ENCODE measurements at places on chromosomes 11 and 22.

- no peak for DNase-seq
These were observed 11.9 kb downstream of the RIC3 start for GRCh38 chr11:8156877-8157276.

GRCh38 chr11:103542851-103543250 lies 433.6 kb downstream of the DYNC2H1 start:
- no peak for DNase-seq

DNA sequence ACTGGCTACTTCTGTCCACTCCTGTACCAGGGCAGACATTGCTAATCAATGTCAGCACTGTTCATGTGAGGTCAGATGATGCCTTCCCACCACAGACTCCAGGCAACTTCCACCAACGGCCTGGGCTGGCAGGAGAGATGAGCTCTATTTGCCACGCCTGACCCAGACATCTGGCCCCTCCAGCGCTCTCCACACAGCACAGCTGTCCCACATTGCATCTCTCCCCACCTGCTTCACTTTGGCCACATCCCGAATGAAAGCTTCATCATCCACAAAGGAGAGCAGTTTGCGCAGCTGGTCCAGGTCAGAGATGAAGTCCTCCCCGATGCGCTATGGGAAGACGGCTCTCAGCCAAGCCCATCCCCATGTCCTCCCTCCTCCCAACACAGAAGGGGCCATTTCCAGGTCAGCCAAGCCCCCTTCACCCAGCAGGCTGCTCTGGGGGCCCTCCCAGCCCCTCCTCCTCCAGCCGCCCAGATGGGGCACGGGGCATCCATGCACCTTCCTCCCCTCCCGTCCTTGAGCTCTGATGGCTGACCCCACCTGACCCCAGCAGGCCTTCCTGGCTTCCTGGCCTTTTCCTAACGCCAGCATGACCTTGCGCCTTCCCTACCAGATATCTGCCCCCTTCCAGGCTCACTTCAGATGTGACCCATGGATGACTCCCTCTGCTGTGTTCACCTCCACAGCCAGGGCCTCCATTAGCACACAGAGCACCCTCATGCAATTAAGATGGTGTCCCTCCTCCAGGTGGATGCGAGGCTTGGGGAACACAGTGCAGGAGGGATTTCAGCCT lies 7.4 kb downstream of the PYGM start:
- no peak for DNase-seq

DNA sequence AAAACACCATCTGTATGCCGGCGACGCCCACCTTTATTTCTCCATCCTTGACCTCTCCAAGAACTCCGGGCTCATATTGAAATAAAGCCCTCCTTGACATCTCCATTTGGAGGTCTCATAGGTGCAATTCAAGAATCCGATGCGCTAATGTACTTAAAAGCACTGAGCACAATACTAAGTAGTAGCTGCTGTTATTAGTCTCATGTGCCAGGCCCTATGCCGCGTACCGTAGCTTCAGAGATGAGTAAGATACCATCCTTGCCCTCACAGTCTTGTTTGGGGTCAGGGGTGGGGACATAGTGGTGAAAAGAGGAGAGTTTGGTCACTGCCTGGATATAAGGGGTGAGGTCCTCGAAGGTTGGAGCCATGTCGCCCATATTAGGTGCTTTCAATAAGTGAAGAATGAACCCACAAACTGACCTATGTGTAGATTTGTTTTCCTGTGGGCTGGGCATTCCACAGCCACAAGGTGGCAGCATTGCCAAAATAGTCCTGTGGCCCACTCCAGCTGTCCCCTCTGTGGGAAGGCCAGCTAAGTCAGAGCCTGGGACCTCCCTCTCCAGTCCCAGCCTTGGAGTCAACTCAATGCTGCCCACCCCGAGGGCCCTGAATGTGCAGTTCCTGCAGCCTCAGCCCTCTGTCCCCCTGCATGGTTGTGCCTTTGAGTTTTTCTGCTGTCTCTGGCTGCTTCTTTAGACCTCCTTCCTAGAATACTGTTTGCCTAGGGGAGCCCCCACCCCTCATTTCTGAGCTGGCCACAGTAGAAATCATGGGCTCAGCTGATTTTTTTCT lies 6.5 kb downstream of the DCPS start:
- DNase-seq, result peak; percentile 74

- peak; percentile 80 for DNase-seq
These were observed 17.5 kb downstream of the UQCR10 start for GRCh38 chr22:29784451-29785361.

GRCh38 chr11:58998480-58999290 lies 59.4 kb downstream of the GLYATL1 start:
- peak; percentile 57 for DNase-seq

DNA sequence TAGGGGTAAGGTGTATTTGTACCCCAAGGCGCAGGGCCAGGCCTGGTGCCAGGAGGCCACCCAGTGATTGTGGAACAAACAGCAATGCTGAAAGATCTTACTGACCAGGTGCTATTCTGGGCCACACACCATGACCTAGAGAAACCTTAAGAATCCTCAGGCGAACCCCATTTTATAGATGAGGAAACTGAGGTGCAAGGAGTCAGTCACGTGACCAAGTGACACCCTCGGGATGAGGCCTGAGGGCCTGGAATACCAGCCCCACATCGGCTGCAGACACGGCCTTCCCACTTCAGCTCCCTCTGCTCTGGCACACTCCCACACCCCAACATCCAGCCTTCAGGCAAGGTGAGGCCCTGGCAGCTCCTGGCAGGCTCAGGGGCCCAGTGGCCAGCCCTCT lies 13.1 kb downstream of the CABP7 start:
- DNase-seq, result no peak

GRCh38 chr11:10573556-10573955 lies 5.1 kb upstream of the LYVE1 start:
- DNase-seq, result no peak

DNA sequence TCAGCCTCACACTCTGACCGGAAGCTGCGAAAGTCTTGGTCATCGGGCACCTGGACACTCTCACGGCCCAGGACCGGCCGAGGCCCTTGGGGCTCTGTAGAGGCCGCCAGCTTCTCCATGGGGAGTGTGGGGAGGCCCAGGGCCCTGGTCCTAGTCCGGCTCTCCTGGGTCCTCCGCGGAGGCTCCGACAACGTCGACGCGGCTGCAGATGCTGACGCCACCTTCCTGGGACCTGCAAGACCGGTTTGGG lies 12.9 kb downstream of the STARD10 start:
- DNase-seq, result peak; percentile 86

DNA sequence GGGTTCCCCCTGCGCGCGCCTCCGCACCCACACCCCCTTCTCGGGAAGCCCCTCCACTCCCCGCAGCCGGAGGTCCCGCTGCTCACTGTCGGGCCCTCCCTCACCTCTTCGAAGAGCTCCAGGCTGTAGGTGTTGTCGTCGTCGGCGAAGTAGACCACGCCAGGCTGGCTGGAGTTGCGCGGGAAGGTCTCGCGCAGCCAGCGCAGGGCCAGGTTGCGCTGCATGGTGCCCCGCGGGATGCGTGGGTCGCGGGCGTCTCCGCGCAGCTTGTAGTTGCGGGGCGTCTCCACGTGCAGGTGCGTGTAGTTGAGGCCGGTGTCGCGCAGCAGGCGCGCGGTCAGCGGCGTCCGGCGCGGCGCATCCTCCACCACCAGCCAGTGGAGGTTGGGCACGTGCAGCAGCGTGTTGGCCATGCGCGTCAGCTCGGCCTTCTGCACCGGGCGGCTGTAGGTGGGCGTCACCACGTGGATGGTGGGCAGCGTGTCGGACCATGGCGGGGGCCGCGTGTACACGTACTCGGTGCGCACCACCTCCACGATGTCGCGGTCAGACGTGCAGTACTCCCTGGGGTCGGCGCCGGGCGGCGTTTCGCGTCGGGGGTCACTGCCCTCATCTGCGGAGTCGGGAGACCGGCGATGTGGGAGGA lies 28.3 kb downstream of the B3GAT1 start:
- DNase-seq, result no peak

DNA sequence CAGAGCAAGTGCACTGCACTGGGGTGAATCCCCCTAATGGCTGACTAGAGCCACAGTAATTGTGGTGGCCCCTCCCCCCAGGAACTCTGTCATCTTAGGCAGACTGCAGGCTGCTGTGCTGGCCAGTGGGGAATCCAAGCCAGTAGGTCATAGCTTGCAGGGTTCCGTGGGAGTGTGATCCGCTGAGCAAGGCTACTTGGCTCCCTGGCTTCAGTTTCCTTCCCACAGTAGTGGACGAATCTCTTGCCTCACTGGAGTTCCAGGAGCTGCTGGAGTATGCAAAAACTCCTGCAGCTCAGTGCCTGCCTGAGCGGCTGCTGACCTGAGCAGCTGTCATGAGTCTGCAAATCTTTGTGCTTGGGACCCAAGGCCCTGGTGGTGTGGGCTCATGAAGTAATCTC lies 13.2 kb downstream of the OOSP3 start:
- DNase-seq, result no peak

DNA sequence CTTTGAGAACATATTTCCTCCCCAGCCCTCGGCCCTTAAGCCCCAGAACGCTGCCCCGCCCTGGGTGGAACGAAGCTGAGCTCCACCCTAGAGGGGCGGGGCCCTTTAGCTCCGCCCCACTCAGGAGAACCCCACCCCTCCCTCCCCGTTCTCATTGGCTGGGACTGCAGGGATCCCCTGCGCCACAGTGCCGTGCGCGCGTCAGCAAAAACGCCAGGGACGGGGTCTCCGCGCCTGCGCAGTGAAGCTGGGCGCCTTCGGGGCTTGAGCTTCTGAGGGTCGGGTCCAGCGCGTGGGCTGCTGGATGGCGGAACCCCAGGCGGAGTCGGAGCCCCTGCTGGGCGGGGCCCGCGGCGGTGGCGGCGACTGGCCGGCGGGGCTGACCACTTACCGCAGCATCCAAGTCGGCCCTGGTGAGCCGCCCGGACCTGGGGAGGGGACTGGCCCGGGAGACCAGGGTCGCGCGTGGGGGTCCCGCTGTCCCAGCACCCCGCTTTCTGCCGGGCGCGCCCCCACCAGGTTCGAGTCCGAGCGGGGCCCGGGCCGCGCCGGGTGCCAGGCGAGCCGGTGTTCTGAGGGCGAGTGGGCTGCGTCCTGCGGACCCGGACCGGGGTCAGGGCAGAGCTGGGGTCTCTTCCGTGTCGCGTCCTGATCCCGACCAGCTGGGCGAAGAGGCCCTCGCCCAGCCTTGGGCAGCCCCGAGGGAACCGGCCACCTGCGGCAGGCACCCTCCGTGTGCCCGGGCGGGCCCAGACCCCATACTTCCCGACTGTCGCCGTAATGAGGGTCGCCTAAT lies at the start of gene TPCN2:
Gene TPCN2, plus strand, starts transcription at position 239 of the 796 bp plus-strand sequence. Its CDS starts 66 bp downstream, at position 305.
- DNase-seq, result peak; percentile 99

DNA sequence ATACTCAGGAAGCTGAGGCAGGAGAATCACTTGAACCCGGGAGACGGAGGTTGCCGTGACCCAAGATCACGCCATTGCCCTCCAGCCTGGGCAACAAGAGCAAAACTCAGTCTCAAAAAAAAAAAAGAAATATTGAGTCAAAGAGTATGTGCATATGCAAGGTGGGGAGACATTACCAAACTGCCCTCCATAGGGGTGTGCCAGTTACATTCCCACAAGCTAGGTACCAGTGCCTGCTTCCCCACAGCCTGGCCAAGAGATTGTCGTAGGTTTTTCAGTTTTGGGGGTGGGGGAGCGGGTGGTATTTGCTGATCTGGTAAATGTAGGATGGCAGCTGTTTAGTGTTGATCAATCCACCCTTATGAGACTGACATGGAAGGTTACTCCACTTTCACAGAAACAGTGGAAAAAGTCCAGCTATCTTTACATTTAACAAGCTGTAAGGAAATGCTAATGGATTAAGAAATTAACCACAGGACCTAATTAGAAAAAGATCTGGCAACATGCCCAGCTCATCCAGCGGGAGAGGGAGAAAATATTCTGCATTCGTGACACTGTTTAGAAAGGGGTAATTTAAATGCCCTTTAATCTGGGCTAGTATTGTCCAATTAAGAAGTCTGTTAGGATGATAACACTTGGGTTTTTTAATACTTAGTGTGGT lies 89.4 kb downstream of the PACS1 start:
- no peak for DNase-seq

DNA sequence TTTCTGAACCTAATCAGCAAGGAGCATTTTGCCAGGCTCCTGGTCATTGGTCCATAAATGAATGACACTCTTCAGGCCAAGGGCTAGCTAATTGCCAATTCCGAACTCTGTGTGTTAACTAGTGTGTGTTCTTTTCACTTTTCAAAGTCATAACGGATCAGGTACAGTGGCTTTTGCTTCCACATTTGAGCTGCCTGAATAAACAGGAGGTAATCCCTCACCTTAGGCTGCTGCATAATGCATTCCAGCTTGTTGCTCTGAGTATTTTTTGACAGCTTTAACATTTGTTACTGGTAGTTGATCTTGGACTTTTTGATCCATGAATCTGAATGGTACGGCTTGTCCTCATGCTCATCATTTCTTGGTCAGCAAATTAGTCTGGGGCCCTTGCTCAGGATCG lies 485.1 kb downstream of the CNTN5 start:
- peak; percentile 1 for DNase-seq

GRCh38 chr11:35619855-35620640 lies 1.8 kb downstream of the FJX1 start:
- DNase-seq, result no peak

- no peak for DNase-seq
These were observed 4.3 kb upstream of the SHISAL1 start for GRCh38 chr22:44317123-44317444.

GRCh38 chr11:78957476-78958245 lies 383.0 kb upstream of the NARS2 start:
- no peak for DNase-seq

DNA sequence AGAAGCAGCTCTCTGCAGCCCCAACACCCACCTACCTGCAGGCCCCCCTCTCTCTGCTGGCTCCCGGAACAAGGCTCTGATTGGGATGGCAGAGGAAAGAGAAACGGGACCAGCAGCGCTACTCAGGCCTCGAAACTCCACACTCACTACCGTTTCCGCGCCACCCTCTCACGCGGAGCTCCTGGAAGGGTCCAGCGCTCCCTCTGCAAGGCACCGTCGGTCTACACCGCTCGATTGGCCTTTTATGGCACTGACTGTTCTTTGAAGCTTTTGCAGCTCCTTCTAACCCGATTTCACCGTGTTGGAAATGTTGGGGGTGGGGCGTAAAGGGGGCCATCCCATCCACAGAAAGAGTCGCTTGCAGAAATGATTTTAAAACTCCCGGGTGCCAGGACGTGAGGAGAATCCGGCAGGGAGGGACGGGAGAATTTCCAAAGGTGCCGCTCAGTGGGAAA lies 323 bp upstream of the PANX1 start:
- DNase-seq, result no peak

GRCh38 chr11:65958291-65958690 lies 3.2 kb upstream of the SART1 start:
- no peak for DNase-seq

- no peak for DNase-seq
These were observed 6.9 kb downstream of the SULT4A1 start for GRCh38 chr22:43855431-43855830.

- DNase-seq, result no peak
These were observed 366.3 kb downstream of the TENM4 start for GRCh38 chr11:79074547-79074946.

GRCh38 chr11:68392822-68393221 lies 67.7 kb upstream of the PPP6R3 start:
- no peak for DNase-seq

GRCh38 chr11:80727315-80727714 lies 1286.5 kb upstream of the TENM4 start:
- DNase-seq, result no peak

- no peak for DNase-seq
These were observed 33.8 kb downstream of the PDGFD start for GRCh38 chr11:104130161-104130560.

GRCh38 chr11:96744697-96745096 lies 354.9 kb downstream of the JRKL start:
- no peak for DNase-seq

Data from stomach (tissue), 19 donors.